ENCODE measurements at places on chromosomes 3 and 15.

GRCh38 chr3:61111825-61112224 lies 139.4 kb downstream of the FHIT start:
- DNase-seq, result no peak

GRCh38 chr3:45575386-45575923 lies 19.1 kb upstream of the LIMD1 start:
- no peak for DNase-seq

DNA sequence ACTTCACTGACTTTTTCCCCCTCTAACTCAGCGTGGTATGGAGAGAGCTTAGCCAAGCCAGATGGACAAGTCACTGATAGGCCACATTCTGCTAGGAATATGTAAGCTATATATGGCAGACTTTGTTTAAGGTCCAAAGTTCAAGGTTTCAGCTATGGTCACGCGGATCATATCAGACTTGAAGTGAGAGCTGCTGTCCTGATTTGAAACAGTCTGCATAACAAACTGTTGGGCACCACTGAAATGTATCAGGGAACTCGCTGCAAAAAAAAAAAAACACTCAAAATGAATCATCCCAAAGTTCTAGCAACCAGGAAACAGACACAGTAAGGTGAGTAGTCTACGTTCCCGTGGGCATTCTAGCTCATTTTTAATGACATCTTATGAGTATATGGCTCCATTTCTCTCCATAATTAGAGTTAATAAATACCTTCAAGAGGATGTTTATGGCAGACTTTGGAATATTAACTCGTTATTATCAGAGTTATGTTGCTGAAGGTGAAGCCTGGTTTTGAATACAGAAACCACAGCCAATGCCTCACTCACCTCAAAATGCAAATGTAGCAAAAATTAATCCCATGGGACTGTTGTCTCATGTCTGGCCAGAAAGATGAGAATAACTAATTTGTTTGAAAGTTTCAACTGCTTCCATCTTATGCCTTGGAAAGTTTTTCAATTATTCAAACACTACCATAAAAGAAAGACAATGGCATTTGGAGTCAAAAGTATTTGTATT lies 12.3 kb downstream of the DPH3 start:
- no peak for DNase-seq

DNA sequence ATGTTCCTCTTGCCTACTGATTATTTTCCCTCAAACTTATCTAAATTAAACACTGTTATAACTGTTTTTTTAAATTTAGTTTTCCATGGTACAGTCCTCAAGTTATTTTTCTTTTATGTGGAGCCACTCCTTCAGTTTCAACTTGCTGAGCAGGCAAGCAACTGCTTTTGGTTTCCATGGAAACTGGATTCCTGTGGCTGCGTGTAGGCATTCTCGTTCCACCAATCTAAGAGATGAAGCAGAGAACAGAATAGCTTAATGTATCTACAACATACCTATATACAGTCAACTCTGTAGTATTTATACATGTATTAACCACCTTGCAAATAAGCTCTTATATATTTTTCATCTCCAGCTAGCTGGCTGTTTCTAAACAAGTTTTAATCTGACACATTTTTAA lies 25.8 kb upstream of the ANXA2 start:
- DNase-seq, result no peak

GRCh38 chr3:195094191-195094921 lies 176.6 kb downstream of the XXYLT1 start:
- no peak for DNase-seq

GRCh38 chr3:16055606-16056211 lies 118.8 kb upstream of the GALNT15 start:
- no peak for DNase-seq

GRCh38 chr3:156675830-156676767 lies 1.7 kb downstream of the TIPARP start:
- DNase-seq, result no peak

- DNase-seq, result no peak
Measured at GRCh38 chr3:39150148-39150802, 3.1 kb downstream of the CSRNP1 start.

DNA sequence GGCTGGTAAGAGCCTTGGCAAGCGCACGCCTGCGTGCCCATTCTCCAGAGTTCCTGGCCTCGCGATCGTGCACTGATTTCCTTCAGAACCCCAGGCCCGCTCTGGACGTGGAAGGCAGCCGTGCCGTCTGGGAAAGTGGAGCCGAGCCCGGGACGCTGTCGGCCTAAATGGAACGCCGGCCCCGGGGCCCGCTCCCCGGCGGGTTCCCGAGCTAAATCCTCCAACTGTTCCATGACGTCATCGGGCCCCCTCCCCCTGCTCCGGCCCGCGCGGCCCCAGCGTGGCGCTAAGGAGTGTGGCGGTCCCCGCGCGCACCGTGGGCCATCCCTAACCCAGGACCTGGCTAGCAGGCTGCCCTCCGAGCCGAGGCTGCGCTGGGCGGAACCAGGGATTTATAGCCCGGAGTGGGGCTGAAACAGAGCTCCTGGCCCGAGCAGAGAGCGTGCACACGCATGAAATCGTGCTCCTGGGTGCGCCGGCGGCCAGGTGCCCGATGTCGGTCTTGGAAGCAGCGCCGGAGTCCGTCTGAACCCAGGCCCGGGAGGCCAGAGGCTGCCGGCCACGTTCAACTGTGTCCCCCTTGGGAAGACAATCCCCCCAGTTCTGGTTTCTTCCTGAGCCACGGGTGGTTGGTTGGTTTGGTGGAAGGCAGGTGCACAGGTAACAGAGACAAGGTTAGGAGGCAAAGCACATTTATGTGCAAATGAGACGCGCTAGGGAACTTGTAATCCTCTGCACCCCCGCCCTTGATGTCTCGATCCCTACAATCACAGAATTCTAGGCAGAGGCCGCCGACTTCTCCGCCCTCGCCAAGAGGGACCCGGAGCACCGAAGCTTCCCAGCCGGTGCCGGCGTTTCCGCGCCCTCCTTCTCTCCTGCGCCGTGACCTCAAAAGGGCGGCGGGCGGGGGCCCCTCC lies 84.9 kb upstream of the ETV5 start:
- no peak for DNase-seq

- DNase-seq, result no peak
Measured at GRCh38 chr15:82830427-82831173, 21.2 kb downstream of the WHAMM start.

GRCh38 chr15:94387442-94387841 lies 156.1 kb downstream of the MCTP2 start:
- no peak for DNase-seq

DNA sequence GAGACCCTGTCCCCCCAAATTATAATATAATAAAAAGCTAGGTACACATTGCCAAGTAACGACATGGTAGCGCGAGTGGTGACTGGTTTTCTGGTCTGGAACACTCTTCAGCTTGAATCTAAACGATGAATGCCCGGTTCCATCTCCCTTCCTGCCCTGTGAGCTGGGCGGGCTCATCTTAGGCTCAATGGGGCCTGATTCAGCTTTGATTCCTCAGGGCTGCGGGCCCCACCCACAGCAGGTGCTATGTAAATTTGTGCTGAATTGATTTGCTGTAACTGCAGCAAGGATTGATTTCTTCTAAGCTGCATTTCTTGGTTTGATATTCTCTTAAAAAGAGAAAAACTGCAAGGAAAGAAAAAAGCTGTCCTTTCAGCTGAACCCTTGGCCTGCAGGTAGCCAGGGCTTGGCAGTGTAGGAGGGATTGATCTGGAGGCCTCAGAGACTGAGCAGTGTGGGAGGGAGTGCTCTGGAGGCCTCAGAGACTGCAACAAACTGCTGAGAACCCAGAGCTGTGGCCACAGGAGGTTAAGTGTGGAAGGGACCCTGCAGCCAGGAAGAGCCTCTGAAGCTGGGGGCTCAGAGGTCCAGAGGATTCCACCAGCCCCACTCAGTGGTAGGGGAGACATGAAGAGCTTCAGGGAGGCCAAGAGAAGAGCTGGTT lies 231.6 kb downstream of the XXYLT1 start:
- no peak for DNase-seq

- DNase-seq, result no peak
Measured at GRCh38 chr3:185215873-185216606, 37.8 kb downstream of the EHHADH start.

- no peak for DNase-seq
Measured at GRCh38 chr3:45180051-45180450, 33.9 kb upstream of the CDCP1 start.

GRCh38 chr15:69225355-69226022 lies 65.1 kb downstream of the GLCE start:
- DNase-seq, result no peak

- no peak for DNase-seq
Measured at GRCh38 chr15:25866251-25866650, 3.1 kb upstream of the ATP10A start.

GRCh38 chr3:136236109-136236508 lies 14.0 kb upstream of the PCCB start:
- no peak for DNase-seq

DNA sequence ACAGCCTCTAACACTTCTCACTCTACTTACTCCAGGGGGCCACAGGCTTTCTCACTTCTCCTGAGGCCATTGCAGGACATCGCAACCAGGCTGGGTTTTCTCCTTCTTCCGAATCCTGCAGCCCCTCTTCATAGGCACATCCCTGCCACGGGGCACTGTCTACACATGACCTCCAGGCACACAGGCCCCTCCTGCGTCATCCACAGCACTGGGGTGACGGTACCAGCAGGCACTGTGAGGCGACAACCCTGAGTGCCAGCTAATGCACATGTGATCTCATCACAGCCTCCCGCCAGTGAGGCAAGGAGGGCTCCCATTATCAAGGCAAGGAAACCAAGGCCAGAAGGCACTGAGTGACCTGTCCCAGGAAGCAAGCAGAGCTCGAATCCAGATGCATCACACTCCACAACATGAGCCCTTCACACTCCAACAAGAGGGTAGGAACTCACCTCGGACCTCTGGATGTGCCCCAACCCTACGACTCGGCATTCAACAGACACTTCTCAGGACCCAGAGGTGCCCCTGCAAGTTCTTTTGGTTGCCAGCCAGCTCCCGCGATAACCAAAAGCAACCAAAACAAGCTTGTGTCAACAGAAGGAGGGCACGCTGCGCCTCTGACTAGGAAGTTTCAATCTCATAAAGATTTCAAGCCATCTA lies 16.7 kb downstream of the FAM174B start:
- no peak for DNase-seq

DNA sequence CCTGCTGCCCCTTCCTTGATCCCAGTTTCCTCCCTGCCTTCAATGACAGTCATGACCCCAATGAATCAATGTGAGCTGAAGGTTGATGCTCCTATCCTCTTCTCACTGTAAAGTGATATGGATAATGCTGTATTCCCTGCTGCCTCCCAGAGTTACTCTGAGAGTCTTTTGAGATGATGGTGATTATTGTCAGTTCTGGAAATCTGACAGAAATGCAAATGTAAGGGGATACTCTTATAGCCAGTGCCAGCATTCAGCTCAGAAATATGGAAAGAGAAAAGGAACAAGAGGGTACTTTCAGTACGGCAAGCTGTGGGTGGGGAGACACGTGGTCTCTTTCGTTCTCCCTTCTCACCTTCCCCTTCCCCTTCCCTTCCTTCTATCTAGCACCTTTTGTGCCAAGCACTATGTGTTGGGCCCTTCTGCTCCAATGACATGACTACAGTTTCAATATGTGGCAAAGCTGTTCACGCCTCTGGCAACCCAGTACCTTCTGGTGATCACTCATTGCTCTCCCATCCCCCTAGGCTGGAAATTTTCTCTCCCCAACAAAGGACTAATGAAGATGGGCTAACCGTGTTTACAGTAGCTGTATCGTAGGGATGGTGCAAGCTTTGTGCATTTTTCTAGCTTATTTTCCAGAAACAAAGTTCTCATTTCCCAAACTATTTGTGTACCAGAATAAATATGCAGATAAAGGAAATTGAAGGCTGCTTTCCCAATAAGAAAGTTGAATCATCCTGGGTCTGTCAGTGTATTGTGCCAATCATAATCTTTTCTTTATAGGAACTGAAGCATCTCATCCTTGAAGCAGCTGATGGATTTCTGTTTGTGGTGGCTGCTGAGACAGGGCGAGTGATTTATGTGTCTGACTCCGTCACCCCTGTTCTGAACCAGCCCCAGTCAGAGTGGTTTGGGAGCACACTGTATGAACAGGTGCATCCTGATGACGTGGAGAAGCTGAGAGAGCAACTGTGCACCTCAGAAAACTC lies 70.3 kb downstream of the ARNT2 start:
- DNase-seq, result no peak

- DNase-seq, result no peak
Measured at GRCh38 chr3:31815631-31816440, 165.2 kb downstream of the OSBPL10 start.

GRCh38 chr3:140715035-140715434 lies 37.2 kb downstream of the TRIM42 start:
- no peak for DNase-seq

- DNase-seq, result no peak
Measured at GRCh38 chr3:115388811-115389210, 234.5 kb upstream of the GAP43 start.

- peak; percentile 36 for DNase-seq
Measured at GRCh38 chr15:66774001-66774814, 72.2 kb downstream of the SMAD6 start.

DNA sequence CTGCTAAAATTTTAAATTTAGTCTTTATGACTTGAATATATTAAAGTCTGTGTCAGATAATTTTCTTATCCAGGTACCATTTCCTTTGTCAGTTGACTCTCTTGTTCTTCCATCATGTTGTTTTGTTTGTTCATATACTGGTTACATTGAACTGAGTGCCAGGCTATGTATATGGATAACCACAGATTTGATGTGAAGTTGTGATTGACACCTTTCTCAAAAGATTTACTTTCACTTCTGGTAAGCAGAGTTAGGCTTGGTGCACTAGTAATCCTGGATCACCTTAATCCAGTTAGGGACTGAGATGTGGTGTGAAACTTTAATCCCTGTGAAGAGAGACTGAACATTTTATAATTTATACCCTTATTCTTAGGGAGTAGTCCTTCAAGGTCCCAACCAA lies 99.4 kb downstream of the ADAM10 start:
- DNase-seq, result no peak

- no peak for DNase-seq
Measured at GRCh38 chr15:71649894-71650293, 160.5 kb upstream of the NR2E3 start.

- DNase-seq, result no peak
Measured at GRCh38 chr3:51075221-51075775, 309.8 kb upstream of the MANF start.

- no peak for DNase-seq
Measured at GRCh38 chr15:66633041-66633937, 67.5 kb upstream of the LCTL start.

- DNase-seq, result no peak
Measured at GRCh38 chr15:80531796-80532195, 127.6 kb downstream of the ARNT2 start.

GRCh38 chr3:57206423-57206822 lies 6.6 kb upstream of the HESX1 start:
- no peak for DNase-seq

All from activated CD4-positive, alpha-beta T cell treated with anti-CD3 and anti-CD28 coated beads for 1 hour (primary cell).